Stimulated activated CD4-positive, alpha-beta T cell treated with anti-CD3 and anti-CD28 coated beads, Interleukin-2, amount 100 ng/mL, for 24 hours (primary cell): ENCODE measurements at places on chromosomes 1 and 21.
A peak's percentile ranks its signal among the peaks of the same experiment; 100 is the strongest.

- DNase-seq, result peak; percentile 80
Observed at GRCh38 chr1:154344977-154345837, 19.9 kb downstream of the ATP8B2 start.

GRCh38 chr1:165891111-165891860 is 63.9 kb downstream of the UCK2 start:
- DNase-seq, result no peak

DNA sequence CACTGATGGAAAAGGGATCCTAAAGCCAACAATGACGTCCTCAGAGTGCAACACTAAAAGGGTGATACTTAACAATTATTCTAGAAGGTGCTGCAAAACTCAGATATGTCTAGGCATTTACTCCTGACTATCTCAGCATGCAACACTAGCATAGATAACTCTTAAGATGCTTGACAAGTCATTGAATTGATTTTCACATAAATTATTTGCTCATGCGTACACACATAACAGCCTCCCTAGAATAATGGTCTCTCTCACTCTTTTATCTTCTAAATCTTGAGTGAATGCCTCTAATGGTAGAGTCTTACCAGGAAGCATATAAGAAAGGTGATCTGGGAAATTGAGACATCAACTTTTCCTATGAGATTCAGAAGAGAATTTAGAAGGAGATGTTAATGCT is 1283.7 kb downstream of the MRPL39 start:
- DNase-seq, result no peak

- no peak for DNase-seq
Observed at GRCh38 chr1:232383455-232384123, 246.3 kb downstream of the SIPA1L2 start.

DNA sequence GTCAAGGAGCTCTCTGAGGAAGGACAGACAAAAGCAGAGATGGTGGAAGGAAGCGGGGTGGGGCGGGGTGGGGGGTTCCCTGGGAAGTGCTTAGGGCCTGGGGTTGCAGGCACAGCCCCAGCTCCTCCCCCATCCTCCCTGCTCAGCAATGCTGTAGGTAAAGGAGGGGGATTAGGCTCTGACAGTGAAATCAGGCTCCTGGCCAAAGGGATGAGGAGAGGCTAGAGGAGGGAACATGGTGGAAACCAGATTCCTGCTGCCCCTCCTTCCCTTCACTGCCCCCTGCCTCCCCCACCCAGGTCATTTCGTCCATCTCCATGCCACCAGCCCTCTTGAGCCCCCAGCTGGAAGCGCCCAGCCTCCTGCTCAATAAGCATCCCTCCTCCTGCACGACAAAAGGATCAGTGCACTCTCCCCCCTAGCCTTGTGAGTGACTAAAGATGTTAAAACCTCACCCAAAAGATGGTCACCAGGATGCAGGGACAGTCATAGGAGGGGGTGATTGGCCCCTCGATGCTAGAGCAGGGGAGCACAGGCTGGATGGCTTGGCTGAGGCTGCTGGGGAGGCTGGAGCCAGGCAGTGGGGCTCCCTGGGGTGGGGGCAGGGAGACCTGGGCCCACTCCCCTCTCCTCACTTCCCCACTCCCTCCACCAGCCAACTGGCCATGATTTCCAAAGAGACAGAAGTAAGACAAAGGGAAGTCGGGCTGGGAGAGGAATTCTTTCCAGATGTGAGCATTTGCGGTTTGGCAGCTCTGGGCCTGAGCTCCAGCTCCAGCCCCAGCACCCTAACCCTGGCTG is 2.2 kb upstream of the CRABP2 start:
- DNase-seq, result no peak

DNA sequence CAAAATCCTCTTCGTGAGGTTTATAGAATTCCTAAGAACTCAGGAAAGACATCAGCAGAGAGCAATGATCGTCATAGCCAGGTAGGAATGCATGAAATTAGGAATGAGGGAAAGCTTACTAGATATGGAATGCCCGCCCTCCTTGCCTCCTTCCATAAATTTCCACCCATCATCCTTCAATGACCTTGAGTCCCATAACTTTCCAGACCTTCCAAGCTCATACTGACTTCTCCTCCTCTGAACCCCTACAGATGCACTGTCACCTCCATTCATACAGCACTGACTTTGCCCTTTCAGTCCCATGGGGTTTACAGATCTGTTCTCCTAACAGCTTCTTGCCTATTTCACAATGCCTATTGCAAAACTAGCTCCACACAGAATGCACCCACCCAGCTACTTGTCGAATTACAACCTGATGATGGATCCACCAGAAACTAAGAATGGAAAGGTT is 23.8 kb upstream of the PPP1R15B start:
- DNase-seq, result no peak
